ENCODE measurements at places on chromosomes 1 and 21.

DNA sequence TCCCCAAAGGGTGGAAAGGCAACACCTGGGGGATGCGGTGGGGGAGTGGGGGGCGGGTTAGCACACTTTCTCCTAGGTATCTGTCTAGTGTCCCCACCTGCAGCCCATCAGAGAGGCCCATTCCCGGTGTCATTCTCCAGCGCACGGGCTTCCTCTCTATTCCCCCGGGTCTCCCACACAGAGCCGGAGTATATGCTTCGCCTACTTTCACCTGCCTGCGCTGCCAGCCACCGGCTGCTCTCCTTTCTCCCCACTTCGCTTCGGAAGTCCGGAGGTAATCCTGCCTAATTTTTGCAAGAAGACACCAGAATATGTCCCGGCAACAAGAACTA, 852 bp downstream of the RGS7 start:
- no peak for DNase-seq

- no peak for DNase-seq
These were observed 70.8 kb downstream of the PLA2G4A start for GRCh38 chr1:186899577-186899976.

DNA sequence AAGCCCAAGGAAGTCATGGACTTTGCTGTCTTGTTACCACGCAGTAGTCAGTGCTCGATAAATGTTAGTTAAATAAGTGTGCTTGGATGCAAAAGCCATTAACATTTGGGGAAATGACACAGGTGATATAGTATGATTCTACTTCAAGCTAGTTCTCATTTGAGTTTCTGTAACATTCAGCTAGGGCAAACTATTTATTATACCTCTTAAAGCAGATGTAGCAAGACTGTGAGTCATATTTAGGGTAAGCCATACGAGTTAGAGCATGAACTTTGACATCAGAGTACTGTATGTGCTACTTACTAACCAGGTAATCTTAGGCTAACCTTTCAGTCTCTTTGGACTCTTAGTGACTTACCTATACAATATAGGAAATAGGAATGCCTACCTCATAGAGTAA, 21.0 kb downstream of the CLCA4 start:
- no peak for DNase-seq

DNA sequence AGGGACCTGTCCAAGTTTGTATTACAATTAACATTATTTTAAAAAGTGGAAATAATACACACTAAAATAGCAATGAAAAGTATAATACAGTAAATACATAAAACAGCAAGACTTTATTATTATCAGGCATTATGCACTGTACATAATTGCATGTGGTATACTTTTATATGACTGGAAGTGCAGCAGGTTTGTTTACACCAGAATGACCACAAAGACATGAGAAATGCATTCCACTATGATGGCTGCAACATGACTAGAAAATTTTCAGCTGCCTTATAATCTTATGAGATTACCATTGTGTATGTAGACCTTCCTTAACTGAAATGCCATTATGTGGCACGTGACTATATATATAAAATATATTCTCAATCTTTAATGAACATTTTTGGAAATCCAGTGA, 1699.6 kb downstream of the KCNT2 start:
- DNase-seq: peak; percentile 10

- no peak for DNase-seq
These were observed 13.6 kb downstream of the DENND1B start for GRCh38 chr1:197761654-197762053.

DNA sequence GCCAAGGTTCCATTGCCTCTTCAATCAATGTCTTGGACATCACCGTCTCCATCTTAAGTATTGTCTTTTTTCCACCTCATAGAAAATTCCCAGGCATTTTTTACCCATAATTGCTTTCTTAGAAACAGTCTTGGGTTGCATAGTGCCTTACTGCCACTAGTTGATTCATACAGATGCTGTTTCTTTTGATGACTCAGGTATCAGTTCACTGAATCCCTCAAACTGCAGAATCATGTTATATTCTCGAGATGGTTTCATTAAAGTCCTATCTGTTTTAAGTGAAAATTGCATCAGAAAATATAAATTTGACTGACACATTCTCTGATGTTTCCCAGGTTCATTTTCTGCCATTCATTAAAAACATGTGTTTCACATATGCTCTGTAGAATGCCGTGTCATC, 1489.1 kb downstream of the BRINP3 start:
- no peak for DNase-seq

GRCh38 chr1:88472714-88473113, 211.4 kb upstream of the PKN2 start:
- no peak for DNase-seq

DNA sequence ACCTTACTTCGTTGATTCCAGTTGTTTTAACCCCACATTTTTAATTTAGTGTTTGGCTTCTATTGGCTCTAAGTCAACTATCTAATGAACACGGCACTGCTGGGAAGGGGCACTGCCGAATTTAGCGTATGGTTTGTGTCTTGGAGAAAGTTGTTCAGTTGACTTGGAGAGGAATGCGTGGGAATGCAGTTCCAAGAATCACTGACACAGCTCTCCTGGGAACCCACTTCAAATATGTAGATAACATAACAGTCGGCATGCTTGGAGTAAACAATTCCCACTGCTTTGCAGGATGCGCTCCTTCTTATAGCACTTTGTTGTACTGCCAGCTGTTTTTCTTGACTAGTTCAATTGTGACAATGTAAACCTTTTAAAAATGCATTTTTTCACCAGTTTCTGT, 104.3 kb downstream of the RYR2 start:
- DNase-seq: no peak

GRCh38 chr1:156625436-156626078, 6.3 kb downstream of the HAPLN2 start:
- DNase-seq: no peak

GRCh38 chr1:202150602-202151001, 6.1 kb upstream of the ARL8A start:
- no peak for DNase-seq
